ENCODE measurements at places on chromosomes 1 and 21.

GRCh38 chr1:3886106-3886670, 13.9 kb downstream of the C1orf174 start:
- DNase-seq = no peak

GRCh38 chr21:42799516-42799915, 79.8 kb downstream of the WDR4 start:
- no peak for DNase-seq

DNA sequence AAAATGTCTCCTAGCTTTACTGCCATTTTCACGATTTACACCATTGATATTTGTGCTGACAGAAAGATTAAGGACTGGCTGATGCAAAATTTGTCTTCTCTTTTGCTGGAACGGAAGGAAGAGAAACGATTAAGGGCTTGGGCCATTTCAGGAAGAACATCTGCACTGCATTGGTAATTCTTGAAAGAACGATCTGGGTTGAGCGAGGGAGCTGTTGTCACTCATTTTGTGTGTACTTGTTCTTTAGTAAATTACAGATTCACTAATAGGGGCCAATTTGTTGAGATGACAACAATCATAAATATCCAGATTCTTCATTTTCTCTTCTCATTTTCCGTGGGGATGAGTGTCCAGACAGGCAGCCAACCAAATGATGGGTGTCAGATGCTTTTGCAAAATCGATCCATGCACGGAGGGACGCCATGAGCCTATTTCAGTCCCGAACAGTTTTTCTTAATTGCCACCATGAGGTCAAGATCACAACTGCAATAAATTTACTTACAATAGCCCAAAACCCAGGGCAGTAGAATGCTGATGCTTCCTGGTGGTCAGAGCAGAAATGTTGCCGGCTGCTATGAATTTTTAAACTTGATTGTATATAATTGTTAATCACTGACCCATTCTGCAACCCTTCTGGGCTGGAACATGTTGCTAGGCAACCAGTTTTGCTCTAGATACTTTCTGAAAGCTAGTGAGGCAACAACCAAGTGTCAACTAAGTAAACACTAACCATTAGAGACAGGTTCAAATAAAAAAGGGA, 132.4 kb upstream of the TIAM1 start:
- DNase-seq = no peak

GRCh38 chr1:7223334-7224080, 438.3 kb downstream of the CAMTA1 start:
- no peak for DNase-seq

GRCh38 chr1:109492779-109493178, 1.1 kb upstream of the CYB561D1 start:
- DNase-seq = no peak

- DNase-seq = no peak
These were observed 14.4 kb upstream of the PSMG1 start for GRCh38 chr21:39197448-39198233.

DNA sequence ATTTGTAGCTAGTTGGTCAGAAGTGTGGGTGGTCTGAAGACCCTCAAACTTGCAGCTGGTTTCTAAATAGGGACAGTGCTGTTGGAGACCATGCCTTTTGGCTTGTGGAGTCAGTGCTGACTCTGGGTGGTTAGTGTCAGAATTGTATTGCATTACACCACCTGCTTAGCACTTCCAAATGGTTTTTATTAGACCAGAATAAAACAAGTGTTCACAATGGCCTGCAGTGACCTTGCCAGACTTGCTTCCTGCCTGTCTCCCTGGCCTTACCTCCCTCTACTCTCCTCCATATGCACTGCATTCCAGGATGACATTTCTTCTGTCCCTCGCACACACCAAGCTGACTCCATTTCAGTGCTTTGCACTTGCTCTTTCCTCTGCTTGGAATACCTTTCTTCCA, 72.7 kb upstream of the CNIH3 start:
- no peak for DNase-seq

DNA sequence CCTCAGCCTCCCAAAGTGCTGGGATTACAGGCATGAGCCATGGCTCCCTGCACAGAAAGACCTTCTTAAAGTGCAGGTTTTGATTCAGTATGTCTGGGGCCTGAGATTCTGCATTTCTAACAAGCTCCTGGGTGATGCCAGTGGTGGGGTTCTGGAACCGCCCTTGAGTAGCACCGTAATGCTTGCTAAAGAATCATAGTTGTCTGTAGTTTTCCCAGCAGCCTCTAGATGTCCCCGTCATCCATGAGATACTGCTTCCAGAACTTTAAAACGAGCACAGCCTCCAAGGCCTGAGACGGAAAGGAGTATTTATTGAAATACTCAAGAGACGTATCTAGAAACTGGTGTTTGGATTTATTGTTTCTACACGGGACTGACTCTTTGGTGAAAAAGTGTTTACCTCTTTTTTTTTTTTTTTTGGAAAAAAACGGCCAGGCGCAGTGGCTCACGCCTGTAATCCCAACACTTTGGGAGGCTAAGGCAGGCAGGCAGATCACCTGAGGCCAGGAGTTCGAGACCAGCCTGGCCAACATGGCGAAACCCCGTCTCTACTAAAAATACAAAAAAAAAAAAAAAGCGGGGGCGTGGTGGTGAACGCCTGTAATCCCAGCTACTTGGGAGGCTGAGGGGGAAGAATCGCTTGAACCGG, 2.6 kb upstream of the TOR3A start:
- peak; percentile 75 for DNase-seq

DNA sequence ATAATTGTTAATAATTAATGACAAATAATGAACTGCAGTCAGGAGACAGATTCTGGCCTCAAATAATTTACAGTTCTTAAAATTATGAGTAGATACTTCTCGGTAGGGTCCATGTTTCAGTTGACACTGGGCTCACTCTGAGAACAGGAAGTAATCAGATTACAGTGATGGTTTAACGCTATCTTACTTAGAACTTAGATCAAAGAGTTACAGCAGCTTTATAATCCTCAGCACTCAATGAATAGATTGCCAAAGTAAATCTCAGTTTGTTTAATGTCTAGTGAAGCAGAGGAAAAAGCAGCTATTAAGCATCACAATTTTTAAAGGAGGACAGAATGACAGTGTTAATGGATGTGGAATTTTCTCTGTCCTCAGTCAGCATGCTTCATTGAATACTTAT, 79.6 kb downstream of the PDE4B start:
- DNase-seq = no peak

DNA sequence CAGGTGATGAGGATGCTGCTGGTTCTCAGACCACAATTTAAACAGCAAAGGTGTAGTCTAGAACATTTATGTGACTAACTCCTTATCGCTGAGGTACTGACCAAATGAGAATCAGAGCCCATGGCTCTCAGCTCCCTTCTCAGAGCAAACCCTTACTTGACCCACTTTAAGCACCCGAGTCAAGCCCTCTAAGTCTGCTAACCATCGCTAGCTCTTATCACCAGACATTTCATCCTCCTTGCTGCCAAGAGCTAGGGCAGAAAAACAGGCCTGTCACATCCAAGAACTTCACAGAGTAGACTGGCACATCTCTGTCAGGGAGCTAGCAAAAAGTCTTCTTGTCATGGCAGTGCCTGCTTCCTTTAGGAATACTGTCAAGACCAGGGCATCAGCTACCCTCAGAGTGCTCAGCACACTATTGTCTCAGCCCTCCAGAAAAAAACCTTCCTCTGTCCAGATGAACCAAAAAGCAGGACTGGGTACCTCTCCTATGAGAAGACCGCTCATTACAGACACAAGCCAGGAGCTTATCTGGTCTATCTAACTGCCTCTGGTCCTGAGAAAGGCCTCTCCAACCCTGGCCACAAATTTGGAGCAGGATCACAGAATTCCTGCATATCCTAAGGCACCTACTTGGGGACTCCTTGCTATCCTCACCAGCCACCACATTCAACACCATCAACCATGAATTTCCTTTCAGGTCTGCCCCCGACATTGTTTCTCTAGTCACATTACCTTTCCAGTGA, 26.2 kb downstream of the ERI3 start:
- no peak for DNase-seq

DNA sequence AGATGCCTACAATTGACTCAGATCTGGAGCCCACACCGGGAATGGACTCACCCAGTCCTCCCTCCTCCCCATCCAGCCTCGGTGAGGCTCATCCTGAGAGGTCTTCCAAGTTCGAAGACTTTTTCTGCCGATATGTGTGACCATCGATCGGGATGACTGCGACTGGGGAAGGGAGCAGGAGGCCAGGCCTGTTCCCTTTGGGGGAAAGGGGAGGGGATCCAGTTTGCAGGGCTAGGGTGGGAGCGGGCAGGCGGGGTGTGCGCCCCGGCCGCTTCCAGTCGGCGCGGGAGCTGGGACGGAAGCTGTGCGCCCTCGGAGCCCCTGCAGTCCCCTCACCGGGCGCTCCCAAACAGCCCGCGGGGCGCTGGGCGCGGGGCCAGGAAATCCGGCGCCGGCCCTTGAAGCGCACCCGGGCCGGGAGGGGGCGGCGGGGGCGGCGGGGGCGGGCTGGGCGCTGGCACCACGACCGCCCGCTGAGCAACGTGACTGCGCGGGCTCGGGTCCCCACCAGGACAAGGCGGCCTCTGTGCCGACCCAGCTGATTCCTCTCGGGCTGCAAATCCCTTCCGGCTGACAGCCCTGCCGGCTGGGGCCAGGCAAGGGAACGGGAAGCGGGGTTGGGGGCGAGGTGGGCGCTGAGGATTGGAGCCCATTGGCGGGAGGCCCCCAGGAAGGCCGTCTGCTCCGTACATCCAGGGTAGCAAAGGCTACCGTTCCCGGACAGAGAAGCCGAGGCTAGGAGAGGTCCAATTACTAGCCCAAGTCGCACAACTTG, 103.9 kb downstream of the EBNA1BP2 start:
- no peak for DNase-seq

DNA sequence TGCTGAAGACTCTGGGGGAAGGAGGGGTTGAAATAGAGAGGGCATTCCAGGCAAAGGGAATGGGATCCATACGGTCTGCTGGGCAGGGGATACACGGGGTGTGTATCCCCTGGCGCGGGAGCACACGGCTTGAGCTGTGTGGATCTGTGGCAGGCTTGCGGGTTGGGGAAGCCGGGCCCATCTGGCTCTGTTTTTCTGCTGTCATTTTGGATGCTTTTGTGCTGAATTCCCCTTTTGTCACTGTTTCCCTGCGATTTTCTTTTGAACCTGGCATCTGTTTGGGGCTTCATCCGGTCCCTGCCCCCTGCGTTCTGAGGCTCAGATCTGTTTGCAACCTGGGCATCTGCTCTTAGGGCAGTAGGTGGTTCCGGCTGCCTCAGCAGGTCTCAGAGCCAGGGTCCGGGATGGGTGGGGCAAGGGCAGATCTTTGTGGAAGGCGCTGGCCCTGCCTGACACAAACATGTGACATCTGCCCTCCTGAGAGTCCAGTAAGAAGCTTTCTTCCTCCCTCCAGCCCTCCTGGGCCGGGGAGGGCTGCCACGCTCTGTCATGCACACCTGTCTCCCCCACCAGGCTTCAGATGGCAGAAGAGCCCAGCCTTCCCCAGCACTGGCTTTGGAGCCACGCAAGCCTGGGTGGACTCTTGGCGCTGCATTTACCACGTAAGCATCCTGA, 84.0 kb downstream of the IGSF21 start:
- no peak for DNase-seq

GRCh38 chr1:195663549-195664280, 944.5 kb downstream of the KCNT2 start:
- DNase-seq = peak; percentile 73

GRCh38 chr1:89259283-89259971, 13.2 kb downstream of the GBP5 start:
- peak; percentile 39 for DNase-seq

DNA sequence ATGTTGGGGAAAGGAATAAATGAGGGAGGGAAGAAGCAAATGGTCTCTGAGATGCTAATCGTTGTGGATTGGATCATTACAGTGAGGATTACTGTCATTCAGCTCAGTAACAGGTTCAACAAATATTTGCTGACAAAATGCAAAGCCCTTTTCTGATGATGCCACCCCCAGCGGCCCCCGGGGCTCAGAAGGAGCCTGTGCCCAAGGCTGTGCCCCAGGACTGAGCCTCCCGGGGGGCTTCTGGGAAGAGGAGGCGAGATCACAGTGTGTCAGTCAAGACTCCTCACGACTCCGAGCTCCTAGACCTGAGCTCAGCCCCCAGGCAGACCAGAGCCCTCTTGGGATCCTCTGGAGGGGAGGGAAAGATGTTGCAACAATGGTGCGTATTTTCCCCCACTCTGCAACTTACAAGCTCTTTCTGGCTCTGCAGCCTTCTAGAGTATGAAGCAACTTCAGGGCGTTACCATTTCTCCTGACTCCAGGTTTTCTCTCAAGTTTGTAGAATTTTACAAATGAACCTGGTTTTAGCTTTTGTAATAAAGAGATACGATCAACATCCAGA, 20.8 kb downstream of the EPHA8 start:
- peak; percentile 36 for DNase-seq

DNA sequence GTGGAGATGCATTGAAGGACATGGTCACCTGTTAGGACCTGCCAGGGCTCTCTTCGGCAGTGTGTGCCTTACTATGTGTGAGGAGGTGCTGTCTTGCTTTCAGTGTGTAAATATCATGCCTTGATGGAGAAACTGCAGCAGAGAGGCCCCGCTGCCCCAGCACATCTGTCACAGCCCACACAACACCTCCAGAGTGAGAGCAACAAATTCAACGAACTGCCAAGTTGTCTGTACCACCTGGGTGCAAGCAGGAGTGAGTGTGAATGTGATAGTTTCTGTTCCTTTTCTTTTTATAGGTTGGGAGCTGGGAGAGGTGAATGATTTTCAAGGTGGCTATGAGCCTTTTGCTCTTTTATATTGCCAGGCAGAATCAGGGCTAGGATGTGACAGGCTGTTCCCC, 114.6 kb upstream of the KIAA0040 start:
- no peak for DNase-seq

DNA sequence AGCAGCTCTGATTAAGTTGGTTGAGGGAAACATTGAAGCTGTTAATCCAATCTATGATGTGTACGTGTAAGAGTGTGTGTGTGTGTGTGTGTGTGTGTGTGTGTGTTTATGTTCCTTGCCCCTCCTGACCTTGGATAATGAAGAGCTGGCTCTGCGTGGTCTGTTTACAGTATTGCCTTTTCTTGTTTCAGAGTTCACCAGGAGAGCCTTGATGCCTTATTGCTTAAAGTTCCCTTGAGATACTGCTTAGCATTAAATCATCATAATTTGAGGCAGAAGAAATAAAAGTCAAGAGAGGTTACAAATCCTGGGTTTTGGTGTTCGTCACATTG, 36.4 kb downstream of the CAPN8 start:
- no peak for DNase-seq

DNA sequence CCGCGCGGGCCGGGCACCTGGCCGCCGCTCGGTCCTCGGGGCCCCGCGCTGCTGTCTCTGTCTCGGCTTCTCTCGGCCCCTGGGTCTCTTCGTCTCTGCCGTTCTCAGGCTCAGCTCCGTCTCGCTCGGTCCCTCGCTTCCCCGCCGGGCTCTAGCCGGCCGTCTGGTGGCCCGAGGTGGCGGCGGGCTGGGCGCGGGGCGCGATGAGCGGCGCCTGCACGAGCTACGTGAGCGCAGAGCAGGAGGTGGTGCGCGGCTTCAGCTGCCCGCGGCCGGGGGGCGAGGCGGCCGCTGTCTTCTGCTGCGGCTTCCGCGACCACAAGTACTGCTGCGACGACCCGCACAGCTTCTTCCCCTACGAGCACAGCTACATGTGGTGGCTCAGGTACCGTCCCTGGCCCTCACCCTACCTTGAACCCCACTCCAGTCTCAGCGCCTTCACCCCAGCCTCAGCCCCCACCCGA, 355 bp downstream of the SHISAL2A start:
- no peak for DNase-seq

GRCh38 chr21:42925114-42925926, at the start of gene ERVH48-1:
ERVH48-1 (minus strand) TSS chr21:42925630; CDS start chr21:42919006, 6,624 bp downstream.
- no peak for DNase-seq

Measured in MV-4-11 (cell line).